ENCODE measurements at places on chromosomes 11 and 22.

- no peak for DNase-seq
Measured at GRCh38 chr11:124329787-124330478, 9.9 kb upstream of the OR8D2 start.

- no peak for DNase-seq
Measured at GRCh38 chr11:114166897-114167323, 107.4 kb downstream of the ZBTB16 start.

GRCh38 chr22:28139961-28140360, 220.9 kb upstream of the PITPNB start:
- DNase-seq: no peak

DNA sequence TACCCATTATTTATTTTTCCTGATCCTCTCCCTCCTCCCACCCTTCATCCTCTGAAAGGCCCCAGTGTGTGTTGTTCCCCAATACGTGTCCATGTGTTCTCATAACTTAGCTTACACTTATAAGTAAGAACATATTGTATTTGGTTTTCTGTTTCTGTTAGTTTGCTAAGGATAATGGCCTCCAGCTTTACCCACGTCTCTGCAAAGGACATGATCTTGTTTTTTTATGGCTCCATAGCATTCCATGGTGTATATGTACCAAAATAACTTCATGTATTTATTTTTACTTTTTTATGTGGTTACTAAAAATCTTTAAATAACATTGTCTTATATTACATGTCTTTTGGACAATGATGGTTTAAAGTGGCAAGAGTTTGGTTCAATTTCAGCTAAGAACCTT, 15.2 kb downstream of the PDGFD start:
- no peak for DNase-seq

DNA sequence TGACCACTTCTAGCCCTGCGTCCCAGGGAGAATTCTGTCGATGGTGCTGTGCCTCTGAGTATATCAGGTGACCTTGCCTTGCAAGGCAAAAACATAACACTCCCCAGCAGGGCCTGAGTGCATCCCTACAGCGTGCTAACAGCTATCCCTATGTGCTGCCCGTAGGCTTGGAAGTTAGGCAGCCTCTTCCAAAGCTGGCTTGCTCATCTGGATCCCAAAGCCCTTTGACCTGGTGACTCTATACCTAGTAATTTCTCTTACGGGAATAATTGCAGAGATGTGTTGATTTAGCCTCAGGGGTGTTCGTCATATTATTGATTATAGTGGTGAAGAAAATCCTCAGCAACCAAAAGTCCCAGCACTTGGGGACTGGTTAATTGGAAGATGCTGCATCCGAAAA, 32.6 kb upstream of the CRYBB3 start:
- no peak for DNase-seq

- DNase-seq: no peak
Measured at GRCh38 chr11:79512706-79513469, 72.1 kb upstream of the TENM4 start.

GRCh38 chr11:32255841-32256240, 165.0 kb downstream of the RCN1 start:
- no peak for DNase-seq

DNA sequence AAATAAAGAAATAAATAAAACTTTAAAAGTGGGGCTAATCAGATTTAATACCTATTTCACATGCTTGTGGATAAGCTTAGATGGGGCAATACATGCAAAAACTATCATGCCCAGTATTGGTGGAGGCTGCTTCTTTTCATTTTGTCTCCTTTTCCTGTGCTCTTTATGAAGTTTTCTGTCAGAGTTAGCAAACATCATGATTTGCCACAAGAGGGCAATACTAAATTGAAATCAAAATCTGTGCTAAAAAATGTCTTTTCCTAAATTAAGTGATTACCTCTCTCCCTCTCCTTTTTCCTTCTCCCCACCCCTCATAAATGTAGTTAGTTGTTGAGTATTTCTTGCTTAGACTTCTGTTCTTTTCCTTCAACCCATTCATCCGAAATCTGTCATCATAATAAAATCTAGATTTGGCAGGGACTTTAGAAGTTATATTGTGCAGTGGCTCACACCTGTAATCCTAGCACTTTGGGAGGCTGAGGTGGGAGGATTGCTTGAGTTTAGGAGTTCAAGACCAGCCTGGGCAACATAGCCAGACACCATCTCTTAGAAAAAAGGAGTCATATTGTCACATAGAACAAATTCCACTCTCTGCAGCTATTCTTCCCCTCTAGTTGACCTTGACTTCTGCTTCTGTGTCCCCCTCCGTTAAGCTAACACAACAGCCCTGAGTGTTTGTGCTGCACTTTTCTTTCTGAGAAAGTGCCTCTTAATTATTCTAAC, 4.7 kb upstream of the ARHGAP42 start:
- DNase-seq: no peak

GRCh38 chr22:38735465-38736256, 20.1 kb downstream of the SUN2 start:
- no peak for DNase-seq

GRCh38 chr11:75918331-75918730, 103.3 kb downstream of the UVRAG start:
- no peak for DNase-seq

- DNase-seq: no peak
Measured at GRCh38 chr11:61439615-61440014, 9.7 kb downstream of the SDHAF2 start.

Measured in stimulated activated CD8-positive, alpha-beta memory T cell treated with anti-CD3 and anti-CD28 coated beads, Interleukin-2, amount 100 ng/mL, for 1 hour (primary cell).